ENCODE measurements at places on chromosomes 3 and 15. TPM values are rescaled to one million over a fixed set of nuclear protein-coding genes. Genes with fewer than 3 reads are reported as not detected.

- no peak for DNase-seq
Observed at GRCh38 chr3:156311431-156311830, 191.1 kb downstream of the KCNAB1 start.

GRCh38 chr3:192727032-192727847 is at the start of gene FGF12:
FGF12 (minus strand) TSS chr3:192727541.
- peak; percentile 54 for DNase-seq

Gene KLHDC8B
- total RNA-seq: 3.2 TPM

DNA sequence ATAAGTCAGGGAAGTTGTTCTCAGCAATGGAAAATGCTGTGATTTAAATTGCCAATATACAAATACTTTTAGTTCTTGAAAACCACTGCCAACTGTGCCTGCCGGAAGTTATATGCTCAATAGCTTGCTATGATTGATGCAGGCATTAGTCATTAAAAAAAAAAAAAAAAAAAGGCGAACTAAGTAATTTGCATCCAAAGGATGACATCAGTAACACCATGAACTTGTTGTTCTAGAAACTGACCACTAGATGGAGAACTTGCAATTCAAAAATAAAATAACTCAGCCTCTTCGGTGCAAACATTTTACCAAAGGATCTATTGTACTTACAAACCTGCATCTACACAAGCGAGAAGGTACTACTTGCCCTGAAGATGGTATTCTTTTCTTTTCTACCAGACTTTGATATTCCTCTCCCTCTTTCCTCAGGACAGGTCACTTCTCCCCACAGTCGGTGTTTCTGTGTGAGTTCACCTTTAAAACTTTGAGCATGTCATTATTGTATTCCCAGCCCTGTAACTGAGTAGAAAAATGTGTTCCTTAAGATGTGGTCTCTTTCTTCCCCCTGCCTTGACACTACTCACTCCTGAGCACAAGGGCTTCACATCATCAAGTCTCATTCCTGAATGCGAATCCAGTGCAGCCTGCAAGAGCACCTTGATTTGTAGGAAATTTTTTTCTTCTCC is 115.0 kb upstream of the VEPH1 start:
- DNase-seq: peak; percentile 77

DNA sequence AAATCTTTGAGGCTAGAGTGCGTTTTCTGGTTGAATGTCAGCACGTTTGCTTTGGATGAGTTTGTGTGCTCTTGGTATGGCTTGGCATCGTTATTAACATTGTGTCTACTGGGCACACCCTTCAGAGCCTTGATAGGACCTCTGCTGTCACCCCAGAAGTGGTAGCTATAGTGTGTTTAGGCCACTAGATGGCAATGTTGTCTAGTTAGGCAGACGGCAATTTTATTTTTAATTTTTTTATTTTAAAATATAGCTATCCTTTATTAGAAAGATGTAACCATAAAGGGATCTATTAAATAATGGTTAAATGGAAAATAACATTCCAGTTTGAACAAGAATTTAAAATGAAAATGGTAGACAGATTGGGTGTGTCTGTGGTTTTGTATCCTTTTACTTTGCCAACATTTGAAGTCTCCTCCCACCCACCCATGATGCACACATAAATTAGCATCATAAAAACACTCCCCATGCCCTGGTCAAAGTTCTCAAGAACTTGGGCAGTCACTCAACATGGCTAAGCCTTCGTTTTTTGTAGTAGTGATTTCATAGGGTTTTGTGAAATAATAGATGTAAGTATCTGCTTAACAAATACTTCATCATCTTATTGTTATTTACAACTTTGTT is 200.7 kb downstream of the KCNH8 start:
- DNase-seq: peak; percentile 2

GRCh38 chr3:10193692-10194327 is 29.1 kb downstream of the IRAK2 start:
- DNase-seq: no peak

- no peak for DNase-seq
Observed at GRCh38 chr15:79896131-79896633, 632 bp downstream of the MTHFS start.

Gene LRRC31
- total RNA-seq: not detected

Gene CP
- total RNA-seq: not detected

DNA sequence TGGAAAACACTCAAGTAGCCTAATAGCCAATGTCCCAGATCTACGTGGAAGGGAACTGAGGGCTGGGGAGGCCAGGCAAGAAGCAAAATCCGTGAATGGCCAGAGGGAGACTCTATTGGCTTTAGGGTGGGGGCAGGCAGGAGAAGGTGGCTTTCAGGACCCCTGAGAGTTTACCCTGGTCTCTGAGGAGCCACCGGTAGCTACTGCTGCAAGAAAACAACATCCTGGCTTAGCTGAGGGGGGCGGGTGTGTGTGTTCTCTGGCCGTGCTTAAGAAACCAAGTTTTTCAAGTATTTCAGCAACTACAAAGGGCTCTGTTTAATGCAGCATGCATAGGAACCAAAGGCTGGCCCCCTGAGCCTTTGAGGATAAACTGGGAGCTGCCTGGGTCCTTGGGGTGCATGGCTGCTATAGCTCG is 47.6 kb upstream of the TRPM1 start:
- DNase-seq: no peak

- no peak for DNase-seq
Observed at GRCh38 chr15:66405007-66405406, 18.3 kb downstream of the MAP2K1 start.

DNA sequence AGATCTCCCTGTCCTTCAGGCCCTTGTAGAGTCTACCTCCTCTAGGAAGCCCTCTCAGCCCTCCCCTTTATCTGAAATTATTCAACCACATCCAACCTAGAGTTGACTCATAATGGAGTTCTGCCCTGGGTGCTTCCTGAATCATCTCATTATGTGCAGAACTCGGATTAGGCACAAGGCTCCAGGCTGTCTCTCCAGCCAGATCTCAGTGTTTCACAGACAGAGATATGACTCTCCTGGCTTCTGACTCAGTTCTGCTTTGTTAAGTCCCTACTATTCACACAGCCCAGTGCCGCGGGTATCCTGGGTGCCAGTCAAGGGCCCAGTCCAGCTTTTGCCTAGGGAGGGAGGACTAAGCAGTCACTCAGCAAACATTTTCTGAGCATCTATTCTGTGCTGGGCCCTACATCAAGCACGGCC is 9.3 kb downstream of the STRA6 start:
- peak; percentile 96 for DNase-seq

GRCh38 chr15:89799011-89799911 is 15.4 kb downstream of the ANPEP start:
- DNase-seq: no peak

DNA sequence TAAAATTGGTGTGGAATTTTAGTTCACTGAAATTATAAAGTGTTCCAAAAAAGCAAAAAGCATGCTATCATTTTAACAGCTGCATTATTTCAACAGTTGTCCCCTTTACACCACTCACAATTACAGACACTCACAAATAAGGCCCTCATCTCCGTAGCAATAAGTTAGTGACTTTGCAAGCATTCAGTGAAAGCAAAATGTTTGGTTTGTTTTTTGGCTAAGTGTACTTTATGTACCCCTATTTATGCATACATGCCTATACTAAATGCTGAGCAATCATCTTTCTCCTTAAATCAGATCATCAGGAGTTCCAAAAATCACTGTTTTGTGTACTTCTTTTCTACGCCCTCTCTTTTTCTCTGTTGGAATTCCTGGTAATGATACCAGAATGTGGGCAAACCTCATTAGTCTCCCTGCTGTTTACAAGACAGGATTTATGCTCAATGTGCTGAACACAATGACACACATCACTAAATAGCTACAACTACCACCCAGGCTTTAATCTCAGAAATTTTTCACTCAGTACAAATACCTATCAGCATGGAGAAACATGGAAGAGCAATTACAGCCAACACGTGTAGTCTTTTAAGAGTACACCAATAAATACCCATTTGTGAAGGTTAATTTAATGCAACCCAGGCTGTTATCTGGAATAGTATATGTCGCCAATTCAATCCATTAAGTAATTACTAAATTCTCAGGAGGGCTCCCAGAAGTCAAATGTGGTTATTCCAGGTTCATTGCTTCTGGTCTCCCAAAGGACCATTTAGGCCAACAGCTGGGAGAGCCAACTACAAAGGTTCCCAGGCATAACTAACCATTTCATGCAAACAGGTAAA is 12.0 kb downstream of the ALDH1A2 start:
- no peak for DNase-seq

GRCh38 chr3:157573780-157574378 is 70.7 kb upstream of the VEPH1 start:
- DNase-seq: peak; percentile 38

Gene AGTR1
- total RNA-seq: 0.07 TPM

DNA sequence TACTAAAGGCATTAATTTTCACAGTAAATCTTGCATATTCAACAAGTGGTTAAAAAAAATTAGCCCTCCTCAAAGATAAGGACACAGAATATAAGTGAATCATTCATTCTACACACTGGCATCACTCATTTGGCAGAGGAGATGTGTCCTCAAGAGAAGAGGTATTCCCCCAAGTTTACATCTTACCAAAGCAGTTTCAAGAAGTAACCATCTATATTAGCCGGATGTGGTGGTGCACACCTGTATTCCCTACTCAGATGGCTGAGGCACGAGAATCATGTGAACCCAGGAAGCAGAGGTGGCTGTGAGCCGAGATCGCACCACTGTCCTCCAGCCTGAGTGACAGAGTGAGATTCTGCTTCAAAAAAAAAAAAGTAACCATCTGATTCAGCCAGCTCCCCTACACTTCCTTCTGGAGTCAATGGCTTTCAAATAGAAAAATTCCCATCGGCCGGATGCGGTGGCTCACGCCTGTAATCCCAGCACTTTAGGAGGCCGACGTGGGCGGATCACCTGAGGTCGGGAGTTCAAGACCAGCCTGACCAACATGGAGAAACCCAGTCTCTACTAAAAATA is 15.4 kb downstream of the RAF1 start:
- no peak for DNase-seq

Measured in HT1080 (cell line).